ENCODE measurements at places on chromosomes 7 and 10.

GRCh38 chr7:159022238-159022993 is 122.3 kb downstream of the VIPR2 start:
- no peak for DNase-seq

- no peak for DNase-seq
These were observed 102.9 kb downstream of the CRPPA start for GRCh38 chr7:16318463-16318862.

GRCh38 chr10:74575912-74576311 is 250.5 kb upstream of the KAT6B start:
- DNase-seq: no peak

- DNase-seq: no peak
These were observed 78.9 kb upstream of the PRLHR start for GRCh38 chr10:118674226-118674919.

DNA sequence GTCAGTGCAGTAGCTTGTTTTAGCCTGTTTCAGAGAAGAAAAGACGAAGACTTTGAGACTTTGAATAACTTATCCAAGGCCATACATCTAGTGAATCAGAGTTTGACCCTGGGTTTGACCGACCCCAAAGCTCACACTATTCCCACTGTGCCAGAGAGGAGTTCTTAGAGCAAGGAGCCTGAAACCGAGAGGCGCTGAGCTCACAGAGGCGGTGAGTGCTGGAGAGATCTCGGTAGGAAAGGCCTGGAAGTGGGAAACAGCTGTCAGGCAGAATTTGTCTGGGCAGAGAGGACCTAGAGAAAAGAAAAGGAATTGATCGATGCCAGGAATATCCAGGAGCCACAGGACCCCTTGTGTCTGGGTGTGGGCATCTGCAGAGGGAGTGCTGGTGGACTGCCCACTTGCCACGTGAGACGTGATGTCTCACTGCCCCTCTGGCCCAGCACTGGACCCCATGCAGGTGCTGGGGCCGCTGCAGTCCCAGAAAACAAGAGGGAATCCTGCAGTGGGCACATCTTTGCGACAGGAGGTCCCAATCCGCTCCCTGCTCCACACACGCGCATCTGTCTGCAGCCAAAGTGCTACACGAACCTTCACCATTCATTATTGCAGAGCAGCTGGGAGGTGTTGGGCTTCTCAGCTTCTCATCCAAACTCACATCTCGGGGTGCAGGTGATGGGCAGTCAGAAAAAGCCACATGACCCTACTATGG is 6.2 kb downstream of the CALML3 start:
- no peak for DNase-seq

- DNase-seq: no peak
These were observed 901.9 kb downstream of the LRMDA start for GRCh38 chr10:76333326-76333725.

GRCh38 chr10:128863411-128863810 is 603.6 kb upstream of the MGMT start:
- DNase-seq: no peak

DNA sequence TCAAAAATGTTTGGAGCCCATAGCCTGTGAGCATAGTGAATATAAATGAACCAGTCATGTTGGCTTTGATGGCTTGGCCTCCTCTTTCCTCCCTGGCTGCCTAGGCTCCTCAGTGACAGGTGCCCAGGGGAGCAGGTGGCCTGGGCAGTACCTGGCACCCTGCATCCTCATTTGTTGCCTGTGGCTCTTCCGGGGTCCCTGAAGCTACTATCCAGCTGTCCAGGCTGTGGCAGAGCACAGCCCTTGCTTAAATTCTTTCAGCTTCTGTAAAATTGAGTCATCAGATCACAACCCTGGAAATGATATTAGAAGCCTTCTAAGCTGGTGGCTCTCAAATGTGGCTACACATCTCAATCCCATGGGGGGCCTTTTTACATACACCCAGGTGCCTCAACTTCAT is 525.4 kb downstream of the GALNT17 start:
- no peak for DNase-seq

GRCh38 chr10:123007558-123008354 is 839 bp downstream of the IKZF5 start:
- peak; percentile 5 for DNase-seq

Data from stimulated activated CD4-positive, alpha-beta T cell treated with anti-CD3 and anti-CD28 coated beads, TNF-alpha, amount 100 ng/mL, for 4 hours (primary cell).